ENCODE measurements at places on chromosomes 6 and 20. TPM values are rescaled to one million over a fixed set of nuclear protein-coding genes. Genes with fewer than 3 reads are reported as not detected.

- peak overlapping the region; percentile 64 for H3K4me3 ChIP-seq
- no peaks in the 10 kb centered on the region for H3K36me3 ChIP-seq
- DNase-seq = peak; percentile 79
Observed at GRCh38 chr20:1802385-1803060, 92.7 kb upstream of the SIRPA start.

DNA sequence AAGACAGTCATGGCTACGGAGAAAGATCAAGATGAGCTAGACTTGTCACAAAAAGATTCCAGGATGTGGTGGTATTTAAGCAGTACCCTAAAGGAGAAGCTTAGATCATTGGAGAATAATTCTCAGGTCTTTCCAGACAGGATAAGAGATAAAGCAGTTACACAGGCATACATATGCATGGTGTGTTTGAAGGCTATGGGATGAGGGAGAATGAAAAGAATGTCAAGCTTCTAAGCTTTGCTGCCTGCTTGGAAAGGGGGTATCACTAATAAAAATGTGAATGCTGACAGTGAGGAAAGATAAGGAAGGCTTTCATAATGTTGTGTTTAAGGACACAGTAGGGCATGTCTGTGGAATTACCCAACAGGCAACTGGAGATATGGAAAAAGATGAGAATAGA, 28.1 kb downstream of the RWDD2A start:
- no peak overlapping the region for H3K4me3 ChIP-seq
- DNase-seq = peak; percentile 42
- no peaks in the 10 kb centered on the region for H3K36me3 ChIP-seq
- peaks cover 32% of the 10 kb centered on the region for H3K4me1 ChIP-seq

Gene GMPR
- 1.1 TPM for total RNA-seq

Gene USP49
- total RNA-seq = 18.5 TPM
